ENCODE measurements at places on chromosomes 16 and 17.

- no peak for DNase-seq
Measured at GRCh38 chr16:592518-593306, 2.8 kb downstream of the RAB40C start.

GRCh38 chr16:84791501-84791900 lies 28.3 kb upstream of the CRISPLD2 start:
- no peak for DNase-seq

DNA sequence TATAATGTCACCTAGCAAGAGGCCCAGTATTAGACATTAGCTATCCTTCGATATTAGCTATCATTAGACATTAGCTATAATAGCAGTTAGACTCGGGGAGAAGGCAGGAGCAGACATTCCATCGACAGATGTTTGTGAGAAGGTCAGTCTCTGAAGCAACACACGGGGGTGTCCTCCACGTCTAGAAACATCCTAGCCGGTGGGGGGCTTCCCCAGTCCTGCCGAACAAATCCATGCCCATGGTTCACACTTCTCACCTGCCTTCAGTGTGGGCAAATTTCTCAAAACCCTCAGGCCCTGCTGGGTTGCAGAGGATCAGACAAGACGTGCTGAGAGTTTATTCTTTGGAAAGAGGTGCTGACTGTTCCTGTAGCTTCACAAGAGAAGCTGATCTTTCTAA lies 151.1 kb downstream of the IRF8 start:
- no peak for DNase-seq

- no peak for DNase-seq
Measured at GRCh38 chr16:89576153-89577054, 846 bp downstream of the CPNE7 start.

DNA sequence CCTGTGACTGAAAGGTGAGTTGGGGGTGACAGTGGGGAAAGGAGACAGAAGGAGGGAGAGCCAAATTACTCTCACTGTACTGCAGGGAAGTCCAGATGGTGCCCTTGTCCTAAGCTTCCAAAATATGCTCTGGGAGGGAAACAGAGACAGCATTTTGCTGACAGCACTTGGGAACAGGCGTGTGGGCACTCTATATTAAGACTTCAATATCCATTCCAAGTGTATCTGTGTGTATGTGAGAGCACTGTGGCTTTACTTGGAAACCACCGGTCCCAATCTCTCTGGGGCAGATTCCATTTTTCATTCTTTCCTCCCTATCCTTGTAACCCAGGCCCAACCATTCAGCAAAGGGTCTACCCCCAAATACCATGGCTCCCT lies 407.3 kb downstream of the UTP18 start:
- DNase-seq: no peak

- no peak for DNase-seq
Measured at GRCh38 chr17:16472539-16472938, 19.5 kb downstream of the LRRC75A start.

DNA sequence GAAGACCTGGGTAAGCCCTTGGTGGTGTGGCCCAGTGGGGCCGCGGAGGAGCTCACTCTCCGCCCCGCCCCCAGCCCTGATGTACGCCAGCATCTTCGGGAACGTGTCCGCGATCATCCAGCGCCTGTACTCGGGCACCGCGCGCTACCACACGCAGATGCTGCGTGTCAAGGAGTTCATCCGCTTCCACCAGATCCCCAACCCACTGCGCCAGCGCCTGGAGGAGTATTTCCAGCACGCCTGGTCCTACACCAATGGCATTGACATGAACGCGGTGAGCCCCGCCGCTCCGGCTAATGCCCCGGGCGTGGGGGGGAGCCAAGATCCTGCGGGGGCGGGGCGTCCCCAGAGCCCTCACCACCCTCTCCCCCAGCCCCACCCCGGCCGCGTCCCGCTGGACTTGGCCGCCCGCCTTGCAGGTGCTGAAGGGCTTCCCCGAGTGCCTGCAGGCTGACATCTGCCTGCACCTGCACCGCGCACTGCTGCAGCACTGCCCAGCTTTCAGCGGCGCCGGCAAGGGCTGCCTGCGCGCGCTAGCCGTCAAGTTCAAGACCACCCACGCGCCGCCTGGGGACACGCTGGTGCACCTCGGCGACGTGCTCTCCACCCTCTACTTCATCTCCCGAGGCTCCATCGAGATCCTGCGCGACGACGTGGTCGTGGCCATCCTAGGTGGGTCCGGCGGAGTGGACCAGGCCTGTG lies 12.1 kb upstream of the DCAF7 start:
- DNase-seq: no peak

DNA sequence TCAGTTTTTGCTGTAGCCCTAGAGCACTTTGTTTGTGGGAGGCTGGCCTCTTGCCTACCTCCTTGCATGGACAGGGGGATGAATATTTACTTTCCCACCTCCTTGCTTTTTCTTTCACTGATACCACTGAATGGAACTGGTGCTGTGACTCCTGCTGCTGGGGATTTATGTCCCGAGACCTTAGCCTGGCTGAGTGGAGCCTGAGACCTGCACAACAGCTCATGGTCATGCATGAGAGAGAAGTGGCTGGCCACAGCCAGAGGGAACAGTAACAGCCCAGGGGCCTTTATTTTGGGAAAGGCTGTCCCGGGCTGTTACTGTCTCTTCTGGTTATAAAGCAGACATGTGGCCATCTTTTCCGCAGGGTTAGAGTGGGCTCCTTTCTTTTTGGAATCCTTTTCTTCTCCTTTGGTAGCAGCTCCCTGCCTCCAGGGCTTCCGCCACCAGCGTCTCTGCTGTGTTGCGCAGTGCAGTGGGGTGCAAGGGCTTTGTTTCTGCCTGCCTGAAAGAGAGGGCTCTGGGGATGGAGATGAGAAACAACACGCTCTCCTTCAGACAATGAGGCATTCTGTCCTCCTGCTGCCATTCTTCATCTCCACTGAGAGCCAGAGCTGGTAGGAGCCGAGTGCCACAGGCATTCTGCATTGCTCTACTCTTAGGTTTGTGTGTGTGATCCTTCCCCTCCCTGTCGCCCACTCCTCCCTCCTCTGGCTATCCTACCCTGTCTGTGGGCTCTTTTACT lies 14.5 kb downstream of the SNX11 start:
- no peak for DNase-seq

GRCh38 chr16:11410376-11411058 lies 65.3 kb downstream of the RMI2 start:
- DNase-seq: no peak

- DNase-seq: no peak
Measured at GRCh38 chr16:85207357-85207921, 95.2 kb upstream of the CIBAR2 start.

DNA sequence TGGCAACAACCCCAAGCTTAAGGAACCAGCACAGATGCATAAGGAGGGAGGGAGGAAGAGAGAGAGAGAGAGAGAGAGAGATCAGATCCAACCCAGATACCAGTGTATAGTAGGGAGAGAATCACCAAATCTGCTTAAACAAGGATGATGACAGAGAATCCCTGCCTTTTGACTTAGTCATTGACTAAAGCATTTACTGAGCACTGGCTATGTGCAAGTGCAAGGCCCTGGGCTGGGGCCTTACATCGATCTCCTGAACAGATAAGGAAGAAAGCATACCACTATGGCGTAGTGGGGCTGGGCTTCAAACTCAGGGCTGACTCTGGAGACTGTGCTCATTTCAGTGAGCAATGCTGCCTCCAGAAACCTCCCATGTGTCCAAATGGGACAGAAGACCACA lies 15.8 kb downstream of the TSNAXIP1 start:
- no peak for DNase-seq

DNA sequence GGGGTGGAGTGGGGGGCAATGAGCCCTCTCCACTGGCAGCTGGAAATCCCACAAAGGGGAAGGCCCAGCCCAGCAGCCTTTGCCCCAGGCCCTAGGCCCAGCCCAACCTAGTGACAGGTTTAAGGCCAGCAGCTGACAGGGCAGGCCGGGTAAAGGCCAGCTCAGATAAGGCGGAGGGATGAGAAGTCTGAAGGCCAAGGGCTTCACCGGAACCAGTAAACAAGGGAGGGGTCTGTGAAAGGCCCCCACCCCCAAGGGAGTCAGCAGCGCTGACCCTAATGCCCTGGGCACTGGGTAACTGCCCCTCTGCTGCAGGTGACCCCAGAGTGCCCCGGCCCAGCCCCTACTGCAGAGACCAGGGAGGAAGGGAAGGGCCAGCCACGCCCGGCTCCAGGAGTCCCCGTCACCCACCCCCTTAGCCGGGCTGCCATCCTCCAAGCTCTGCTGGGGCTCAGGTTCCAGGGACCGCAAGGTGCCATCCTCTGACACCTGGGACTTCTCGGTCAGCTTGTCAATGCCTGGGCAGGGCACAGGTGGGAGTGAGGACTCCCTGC lies 17.5 kb downstream of the OTOP3 start:
- no peak for DNase-seq

GRCh38 chr16:68226116-68226515 lies 9.8 kb downstream of the ESRP2 start:
- no peak for DNase-seq

GRCh38 chr16:9302072-9302471 lies 210.6 kb downstream of the HAPSTR1 start:
- DNase-seq: no peak

DNA sequence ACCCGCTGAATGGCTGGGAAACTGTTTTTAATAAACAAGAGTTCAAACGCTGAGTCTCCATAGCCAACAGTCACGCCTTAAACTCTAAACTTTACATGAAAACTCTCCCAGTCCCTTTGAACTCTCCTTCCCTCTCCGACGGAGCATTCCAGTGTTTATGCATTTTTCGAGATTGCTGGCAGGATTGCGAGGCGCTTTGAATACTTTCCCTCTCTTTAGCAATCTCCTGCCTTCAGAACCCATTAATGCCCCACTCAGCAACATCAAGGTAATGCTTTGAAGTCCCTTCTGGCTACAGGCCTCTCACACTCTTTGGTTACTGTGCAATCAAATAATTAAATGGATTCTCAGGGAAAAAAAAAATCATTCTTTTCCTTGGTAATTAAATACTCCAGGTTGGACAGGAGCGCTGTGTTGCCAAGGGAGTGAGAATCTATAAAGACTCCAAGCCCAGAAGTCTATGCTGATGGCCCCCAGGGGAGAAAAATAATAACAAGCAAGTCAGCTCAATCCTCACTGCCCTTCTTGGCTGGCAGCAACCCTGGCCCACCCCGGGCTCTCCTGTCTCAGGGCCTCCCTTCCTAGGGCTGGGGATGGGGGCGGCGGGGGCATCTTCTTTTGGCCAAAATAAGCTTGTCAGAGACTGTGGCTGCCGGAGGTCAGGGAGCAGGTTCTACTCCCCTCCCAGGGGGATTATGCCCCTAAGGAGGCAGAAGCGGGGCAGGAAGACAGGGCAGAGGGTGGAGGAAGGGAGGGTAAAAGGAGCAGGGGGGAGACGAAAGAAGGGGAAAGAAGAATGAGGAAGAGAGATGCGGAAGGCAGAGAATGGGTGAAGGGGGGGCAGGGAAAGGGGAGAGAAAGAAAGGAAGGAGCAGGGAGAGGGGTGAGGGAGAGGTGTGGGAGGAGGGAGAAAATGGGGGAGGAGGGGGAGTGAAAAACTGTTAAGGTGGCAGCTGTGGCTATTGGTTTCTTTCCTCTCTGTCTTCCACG lies 45.2 kb downstream of the AXIN2 start:
- DNase-seq: no peak

DNA sequence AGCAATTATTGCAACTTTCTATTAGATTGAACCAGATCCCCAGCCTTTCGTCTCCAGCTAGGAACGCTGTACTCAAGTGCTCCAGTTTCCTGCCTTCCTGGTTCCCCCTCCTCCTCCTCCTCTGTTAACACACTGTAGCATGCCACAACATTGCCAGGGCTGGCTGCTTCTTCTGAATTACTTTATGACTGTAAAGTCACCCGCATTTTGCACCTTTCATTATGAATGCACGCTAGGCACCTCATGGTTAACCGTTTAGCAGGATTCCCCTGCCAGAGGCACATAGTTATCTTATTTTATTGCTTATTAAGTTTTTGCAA lies 4.5 kb downstream of the ZNF423 start:
- no peak for DNase-seq

DNA sequence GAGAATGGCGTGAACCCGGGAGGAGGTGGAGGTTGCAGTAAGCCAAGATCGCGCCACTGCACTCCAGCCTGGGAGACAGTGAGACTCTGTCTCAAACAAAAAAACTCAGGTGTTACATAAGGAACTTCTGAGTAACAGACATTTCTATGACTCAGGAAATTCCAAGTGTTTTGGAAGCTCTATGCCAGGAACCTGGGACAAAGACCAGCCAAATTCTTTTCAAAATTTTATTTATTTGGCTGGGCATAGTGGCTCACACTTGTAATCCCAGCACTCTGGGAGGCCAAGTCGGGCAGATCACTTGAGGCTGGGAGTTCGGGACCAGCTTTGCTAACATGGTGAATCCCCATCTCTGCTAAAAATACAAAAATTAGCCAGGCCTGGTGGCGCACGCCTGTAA lies 5.2 kb upstream of the SH2B1 start:
- DNase-seq: no peak

DNA sequence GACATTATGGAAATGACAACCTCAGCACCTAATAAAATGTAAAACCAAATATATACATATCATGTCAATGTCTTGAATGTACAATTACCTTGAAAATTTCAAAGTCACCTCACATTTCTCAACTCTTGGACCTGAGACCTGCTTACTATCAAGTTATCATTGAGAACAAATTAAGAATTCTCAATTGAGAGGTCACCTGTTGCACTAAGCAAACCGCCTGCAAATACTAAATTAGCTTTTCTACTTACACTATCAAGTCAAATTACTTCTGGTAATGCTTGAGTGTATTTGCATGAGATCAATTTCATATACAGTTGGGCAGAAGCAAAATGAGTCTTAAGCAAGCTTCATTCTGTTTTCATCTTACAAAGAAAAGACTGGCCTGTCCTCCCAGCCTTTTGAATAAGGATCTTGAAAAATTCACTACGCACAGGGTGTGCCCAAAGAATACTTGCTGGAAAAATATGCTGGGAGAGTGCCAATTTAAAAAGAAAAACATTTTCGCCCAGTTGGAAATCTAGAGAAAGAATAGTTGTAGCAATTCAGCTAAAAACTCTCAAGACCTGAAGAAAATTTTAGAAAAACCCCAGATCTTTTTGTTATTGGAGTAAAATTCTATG lies 35.7 kb downstream of the KANSL1 start:
- no peak for DNase-seq

DNA sequence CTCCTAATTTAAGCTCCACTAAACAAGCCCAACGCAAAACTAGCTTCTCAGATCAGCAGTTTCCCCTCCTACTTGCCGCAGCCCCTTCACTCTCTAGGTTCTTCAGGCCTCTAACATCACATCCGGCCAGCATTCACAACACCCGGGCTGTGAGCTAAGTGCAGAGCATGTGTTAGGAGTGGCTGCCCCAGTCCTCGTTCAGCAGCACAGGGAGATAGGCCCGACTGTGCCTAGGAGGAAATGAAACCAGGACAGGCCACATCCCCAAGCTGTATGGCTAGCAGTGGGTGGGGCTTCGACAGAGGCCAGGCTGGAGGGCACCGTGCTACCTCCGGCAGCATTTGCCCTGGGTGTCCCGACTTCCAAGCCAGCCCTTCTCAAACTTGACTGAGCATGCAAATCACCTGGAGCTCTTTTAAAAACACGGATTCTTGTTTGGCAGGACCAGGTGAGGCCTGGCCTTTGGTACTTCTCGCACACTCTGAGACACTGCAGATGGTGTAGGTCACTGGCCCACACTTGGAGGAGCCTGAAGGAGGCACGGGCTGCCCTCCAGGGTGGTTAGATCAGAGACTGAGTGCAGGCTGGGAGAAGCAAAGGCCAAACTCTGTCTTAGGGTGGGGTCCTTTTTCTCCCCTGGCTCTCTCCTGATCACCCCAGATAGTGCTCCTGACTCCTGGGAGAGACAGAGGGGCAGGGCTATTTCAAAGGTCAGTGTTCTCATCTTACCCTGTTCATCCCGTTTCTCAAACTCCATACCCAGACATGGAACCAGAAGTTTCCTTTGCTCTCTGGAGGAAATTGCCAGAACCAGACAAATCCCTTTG lies 202.0 kb downstream of the C16orf78 start:
- no peak for DNase-seq
